Activated CD4-positive, CD25-positive, alpha-beta regulatory T cell treated with anti-CD3 and anti-CD28 coated beads, Interleukin-2, amount 50 U/mL, for 16 hours (primary cell): ENCODE measurements at places on chromosomes 6 and 20.

- no peak for DNase-seq
Measured at GRCh38 chr6:75213112-75213511, 7.3 kb upstream of the COL12A1 start.

DNA sequence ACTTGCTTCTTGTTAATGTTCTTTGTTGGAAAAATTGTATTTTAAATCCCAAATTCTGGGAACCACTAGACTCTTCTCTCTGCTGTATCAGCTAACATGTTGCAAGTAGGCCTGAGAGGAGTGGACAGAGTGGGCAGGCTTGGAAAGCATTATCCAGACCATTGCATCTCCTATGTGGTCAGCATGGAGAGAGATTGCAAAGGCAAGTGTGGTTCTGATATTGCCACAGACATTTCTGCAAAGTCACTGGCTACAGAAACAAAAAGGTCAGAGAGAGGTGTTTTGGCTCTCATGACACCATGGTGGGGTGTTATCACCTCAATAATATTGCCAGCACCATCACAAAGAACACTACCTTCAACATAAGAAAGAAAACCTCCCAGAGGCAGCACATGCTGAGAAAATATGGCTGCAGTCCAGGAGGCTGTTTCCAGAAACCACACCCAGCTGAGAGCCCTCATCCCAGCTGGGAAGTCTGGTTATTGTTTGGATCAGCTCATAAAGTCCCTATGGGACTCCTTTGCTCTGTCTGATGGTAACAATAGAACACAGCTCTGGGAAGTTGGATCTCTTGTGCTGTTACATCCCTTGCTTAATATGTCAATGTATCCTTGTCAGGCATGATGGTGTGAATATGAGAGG lies 78.2 kb upstream of the TBX18 start:
- DNase-seq, result no peak

DNA sequence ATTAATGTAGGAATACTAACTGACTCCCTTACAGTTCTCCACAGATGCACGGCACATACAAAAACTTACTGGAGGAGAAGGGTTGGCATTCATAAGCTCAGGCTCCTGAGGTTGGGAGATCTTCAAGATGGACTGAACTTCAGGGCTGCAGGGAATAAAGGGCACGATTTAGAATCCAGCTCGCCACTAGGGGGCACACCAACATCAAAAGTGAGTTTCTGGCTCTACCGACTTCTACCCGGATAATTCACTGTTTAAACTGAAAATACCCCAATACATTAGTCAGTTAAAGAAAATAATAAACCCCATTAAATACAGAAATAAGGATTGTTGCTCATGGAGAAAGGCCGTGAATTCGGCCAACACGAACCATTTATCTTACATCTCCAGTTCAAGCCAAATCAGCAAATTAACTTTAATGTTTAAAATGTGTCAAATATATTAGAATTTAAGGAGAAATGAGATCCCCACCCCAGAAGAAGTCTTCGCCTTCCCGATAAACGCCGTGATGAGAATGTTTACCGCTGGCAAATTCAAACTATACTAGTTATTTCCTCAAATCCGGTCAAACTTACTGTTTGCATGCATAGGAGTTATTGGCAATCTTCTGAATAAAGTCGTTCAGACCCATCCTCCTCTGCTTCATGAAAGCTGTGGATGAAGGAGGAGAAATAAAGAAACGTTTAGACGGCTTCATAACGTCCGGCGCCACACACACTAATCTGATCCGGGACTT lies 121.7 kb upstream of the SLC2A12 start:
- peak; percentile 86 for DNase-seq

DNA sequence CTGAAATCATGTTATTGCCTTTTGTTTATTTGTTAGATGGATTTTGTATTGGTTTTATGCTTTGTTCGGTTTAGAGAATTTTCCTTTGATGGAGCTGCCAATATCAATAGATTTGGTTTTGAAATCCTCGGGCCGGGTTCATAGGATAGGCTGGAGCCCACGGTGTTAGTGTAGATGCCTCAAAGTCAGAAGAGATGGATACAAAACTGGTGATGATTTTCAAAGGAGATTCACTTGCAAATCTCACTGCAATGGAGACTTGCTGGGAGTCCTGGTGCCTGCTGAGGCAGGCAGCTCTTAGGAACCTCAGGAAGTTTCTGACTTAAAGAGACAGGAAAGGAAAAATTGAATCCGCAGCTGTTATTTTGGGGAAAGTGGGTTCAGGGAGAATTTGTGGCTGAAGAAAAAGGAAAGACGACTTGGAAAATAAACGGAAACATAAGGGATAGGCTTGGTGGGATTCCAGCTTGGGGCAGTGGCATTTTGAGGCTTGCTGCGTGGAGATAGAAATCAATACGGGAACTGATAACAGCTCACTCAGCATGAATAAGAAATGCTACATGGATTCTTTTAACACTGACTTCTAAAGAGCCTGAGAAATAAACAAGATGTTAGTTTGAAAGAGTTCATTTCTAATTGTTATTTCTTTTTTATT lies 241.6 kb downstream of the PHACTR1 start:
- no peak for DNase-seq

GRCh38 chr6:37988127-37988526 lies 168.6 kb downstream of the ZFAND3 start:
- DNase-seq, result no peak

DNA sequence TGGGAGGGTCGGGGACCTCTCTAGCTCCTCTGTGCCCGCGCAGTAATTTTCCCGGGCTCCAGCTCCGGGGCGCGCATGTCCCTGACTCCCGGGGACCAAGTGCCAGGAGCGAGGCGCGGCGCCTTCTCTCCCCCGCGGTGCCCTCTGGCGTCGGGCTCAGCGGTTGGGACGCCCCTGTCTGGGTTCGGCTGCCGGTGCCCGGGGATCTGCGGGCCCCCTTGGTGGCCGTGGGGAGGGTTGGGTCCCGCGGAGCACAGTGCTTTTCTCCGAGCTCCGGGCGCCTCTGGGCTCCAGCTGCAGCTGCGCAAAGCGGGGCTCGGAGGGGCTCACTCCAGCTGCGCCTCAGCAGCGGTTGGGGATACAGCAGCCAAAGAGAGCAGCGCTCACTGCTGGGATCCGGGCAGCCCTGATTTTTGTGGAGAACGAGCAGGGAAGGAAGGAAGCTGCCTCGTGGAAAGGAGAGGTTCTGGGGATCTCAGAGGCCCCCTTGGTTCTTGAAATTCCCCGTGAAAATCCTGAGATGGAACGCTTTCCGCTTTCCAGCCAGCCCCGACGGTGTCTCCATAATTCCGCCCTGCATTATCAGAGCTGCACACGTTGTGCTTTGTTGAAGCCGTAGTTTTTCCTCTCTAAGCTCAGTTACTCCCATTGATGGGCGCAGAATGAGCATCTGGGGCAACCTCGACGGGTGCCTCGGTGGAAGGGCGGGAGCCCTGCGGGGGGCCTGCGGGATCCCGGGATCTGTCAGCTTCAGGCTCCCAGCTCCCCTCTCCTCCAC lies 861 bp downstream of the PPP1R14C start:
- DNase-seq, result no peak

GRCh38 chr6:30991891-30992290 lies 8.4 kb downstream of the MUC21 start:
- DNase-seq, result no peak

DNA sequence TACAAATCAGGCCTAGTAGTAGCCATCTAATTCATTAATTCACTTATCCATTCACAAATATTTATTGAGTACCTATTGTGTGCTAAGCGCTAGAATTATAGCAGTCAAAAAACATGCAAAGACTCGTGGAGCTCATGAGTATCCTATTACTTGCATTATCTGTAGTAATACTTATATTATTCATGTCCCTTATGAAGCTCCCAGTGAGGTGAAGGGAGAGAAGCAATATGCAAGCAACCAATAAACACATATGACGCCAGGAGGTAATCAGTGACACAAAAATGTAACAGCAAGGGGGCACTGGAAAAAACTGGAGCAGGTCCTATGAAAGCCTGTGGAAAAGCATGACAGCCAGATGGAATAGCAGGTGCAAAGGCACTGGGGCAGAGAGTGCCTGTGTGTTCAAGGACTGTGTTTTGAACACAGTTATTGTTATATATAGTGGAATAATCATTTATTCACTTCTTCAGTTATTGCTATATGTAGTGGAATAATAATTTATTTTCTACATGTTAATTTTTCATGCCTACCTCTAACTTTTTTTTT lies 109.5 kb downstream of the KIF13A start:
- DNase-seq, result no peak

GRCh38 chr6:32554116-32554965 lies 24.3 kb upstream of the HLA-DRB5 start:
- no peak for DNase-seq

GRCh38 chr6:127950566-127951145 lies 49.8 kb upstream of the THEMIS start:
- DNase-seq, result no peak

DNA sequence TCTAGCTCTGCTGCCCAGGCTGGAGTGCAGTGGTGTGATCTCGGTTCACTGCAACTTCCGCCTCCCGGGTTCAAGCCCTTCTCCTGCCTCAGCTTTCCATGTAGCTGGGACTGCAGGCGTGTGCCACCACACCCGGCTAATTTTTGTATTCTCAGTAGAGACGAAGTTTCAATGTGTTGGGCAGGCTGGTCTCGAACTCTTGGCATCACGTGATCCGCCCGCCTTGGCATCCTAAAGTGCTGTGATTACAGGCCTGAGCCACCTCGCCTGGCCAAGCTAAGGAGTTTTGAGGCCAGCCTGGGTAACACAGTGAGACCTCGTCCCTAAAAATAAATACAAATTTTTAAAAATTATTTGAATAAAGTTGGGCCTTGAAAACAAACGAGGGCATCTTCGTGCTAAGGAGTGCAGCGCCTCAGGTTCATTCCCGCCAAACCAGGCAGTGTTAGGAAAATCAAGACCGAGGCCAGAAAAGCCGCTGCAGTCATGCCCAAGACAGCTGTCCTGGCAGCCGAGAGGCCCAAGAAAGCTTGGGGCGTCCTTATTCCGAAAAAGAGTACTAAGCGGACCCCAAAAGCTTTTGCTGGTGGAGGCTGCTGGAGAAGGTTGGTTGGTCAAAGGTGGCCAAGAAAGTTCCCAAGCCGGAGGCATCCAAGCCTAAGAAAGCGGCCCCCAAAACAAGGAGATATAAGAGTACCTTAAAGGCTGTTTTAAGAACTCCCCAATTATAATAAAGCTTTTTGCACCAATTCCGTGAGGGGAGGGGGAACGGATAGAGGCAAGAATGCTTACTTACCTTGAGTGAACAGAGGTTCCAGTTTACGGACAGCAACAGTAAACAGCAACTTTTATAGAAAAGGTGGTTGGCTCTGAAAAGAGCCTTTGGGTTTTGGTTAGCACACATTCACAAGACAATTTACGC lies 109.0 kb downstream of the HFE start:
- no peak for DNase-seq

- DNase-seq, result no peak
Measured at GRCh38 chr20:16158976-16159286, 414.3 kb downstream of the KIF16B start.

DNA sequence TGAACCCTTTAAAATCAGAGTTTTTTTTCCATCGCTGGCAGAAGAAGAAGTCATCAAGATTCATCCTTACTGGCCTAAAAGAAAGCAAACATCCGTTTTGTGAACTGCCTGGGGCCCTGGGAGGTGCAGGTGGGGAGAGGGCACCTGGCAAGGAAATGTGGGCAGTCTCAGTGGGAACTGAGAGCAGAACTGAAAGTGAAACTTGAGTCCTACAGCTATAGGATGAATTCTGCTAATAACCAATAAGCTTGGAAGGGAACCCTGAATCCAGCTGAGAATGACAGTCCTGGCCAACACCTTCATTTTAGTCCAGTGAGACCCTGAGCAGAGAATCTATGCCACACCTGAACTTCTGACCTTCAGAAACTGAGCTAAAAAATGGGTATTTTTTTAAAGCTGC lies 130.1 kb upstream of the ASCC3 start:
- DNase-seq, result no peak

DNA sequence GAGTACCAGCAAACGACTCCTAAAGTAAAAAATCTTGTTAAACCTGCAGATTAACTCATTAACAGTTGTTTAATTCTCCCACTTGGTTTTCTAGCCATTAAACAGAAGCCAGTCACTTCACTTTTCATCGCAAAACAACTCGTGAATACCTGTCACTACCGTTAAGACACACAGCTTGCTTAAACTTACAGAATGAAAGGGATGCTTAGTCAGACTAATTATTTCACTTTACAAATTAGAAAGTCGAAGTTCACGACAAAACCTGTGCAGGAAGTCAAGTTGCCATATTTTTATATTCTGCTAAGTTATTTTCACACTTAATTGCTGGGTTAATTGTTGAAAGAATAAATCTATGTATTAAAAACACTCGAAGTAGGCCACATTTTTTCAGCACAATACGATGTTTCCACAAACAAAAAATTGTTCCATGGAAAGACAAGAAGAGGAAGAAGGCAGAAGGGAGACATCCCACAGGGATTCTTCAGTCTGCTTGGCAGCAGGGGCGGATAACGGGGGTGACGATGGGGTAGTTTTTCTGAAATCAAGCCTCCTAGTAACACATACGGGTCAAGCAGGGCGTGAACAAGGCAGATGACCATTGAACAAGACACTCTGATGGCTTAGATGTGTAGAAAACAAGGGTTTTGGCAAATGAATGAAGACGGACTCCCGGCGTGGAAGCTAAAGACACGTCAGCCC lies 933 bp downstream of the SSR1 start:
- no peak for DNase-seq

GRCh38 chr6:26493258-26493657 lies 6.8 kb upstream of the BTN1A1 start:
- DNase-seq, result no peak

DNA sequence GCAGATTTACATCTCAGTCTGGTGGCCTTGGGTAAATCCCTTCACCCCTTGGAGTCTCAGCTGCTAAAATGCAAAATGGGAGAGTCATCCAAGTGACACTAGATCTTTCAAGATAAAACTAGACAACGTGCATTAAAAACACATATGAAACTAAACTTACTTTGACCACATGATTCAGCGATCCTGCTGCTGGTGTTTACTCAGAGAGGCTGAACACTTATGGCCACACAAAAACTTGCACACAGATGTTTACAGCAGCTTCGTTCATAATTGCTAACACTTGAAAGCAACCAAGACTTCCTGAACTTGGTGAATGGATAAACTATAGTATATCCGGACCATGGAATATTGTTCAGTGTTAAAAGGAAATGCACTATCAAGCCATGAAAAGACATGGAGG lies 55.3 kb upstream of the GPR6 start:
- DNase-seq, result no peak
